ENCODE measurements at places on chromosomes 3 and 15.

DNA sequence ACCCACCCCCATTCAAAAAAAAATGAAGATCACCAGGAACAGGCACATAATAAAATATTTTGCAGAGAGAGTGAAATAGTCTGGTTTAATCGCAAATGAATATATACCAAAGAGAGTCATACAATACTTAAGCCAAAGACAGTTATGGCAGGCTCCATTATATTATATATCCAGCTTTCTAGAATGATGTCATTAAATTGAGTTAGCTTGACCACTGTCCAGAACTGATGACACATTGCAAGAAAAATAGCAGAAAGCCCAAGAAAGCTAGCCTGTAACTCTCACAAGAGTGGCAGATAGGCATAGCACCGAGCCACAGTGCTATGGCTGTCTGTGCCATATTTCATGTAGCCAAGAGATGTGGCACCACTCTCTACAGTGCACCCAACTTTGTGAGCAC, 231.9 kb upstream of the SEMA6D start:
- DNase-seq: no peak

- no peak for DNase-seq
Observed at GRCh38 chr15:85532689-85533088, 152.3 kb downstream of the AKAP13 start.

DNA sequence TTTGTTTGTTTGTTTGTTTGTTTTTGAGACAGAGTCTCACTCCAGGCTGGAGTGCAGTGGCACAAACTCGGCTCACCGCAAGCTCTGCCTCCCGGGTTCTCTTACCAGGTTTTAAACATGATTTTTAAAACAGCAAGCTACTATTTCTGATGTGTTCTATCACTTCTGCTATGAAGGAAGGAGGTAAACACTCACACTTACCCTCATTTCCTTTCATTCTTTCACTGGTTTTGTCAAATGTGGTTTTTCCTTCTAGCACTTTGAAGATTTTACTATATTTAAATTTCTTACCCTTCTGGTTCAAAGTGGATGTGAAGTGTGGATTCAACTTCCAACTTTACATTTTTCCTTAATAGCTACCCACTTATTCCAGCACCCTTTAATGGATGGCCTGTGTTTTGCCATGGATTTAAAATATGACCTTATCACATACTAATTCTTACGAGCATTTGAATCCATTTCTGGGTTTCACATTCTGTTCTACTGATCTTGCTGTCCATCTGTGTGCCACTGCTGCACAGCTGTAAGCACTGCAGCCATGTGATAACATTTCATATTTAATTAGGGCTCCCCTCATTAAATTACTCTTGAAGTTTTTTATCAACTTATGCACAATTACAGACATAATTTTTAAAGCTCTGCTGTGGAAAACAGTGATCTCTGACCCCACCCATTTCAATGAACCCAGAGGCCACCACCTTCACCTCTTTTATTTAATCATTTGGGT, 42.3 kb downstream of the TXNRD3 start:
- no peak for DNase-seq

DNA sequence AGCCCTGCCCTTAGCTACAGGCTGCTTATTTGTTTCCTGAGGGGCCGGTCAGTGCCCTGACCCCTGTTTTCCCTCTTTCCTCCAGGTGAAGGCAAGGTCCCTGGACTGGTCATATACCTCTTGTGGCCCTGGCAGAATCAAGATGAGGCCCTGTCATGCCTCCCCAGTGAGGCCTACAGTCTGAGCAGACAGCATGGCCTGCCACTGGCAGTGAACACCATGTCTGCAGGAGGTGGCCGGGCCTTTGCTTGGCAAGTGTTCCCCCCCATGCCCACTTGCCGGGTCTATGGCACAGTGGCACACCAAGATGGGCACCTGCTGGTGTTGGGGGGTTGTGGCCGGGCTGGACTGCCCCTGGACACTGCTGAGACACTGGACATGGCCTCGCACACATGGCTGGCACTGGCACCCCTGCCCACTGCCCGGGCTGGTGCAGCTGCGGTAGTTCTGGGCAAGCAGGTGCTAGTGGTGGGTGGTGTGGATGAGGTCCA, 1.2 kb downstream of the KLHDC8B start:
- no peak for DNase-seq

- DNase-seq: no peak
Observed at GRCh38 chr3:4680871-4681300, 187.7 kb downstream of the ITPR1 start.

GRCh38 chr15:63076714-63077046, 34.1 kb downstream of the TPM1 start:
- no peak for DNase-seq

DNA sequence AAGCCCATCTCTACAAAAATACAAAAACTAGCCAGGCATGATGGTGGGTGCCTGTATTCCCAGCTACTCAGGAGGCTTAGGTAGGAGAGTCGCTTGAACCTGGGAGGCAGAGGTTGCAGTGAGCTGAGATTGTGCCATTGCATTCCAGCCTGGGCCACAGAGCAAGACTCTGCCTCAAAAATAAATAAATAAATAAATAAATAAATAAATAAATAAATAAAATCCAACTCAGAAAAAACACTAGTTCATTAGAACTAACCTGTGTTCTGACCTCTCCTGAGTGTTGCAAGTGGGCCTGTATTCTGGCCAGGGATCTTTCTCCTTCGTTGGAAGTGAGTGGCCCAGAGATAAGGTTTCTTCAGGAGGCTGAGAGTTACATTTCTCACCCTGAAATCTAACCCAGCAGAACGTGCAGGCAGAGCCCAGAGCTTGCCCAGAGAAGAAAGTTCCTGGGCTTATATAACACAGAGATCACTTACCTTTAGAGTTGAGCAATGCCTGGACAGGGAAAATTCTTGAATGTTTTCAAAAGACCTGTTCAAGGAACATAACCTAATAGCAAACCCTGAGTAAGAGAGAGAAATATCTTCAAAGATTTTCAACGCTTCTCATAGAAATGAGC, 583.9 kb downstream of the MCTP2 start:
- DNase-seq: no peak

DNA sequence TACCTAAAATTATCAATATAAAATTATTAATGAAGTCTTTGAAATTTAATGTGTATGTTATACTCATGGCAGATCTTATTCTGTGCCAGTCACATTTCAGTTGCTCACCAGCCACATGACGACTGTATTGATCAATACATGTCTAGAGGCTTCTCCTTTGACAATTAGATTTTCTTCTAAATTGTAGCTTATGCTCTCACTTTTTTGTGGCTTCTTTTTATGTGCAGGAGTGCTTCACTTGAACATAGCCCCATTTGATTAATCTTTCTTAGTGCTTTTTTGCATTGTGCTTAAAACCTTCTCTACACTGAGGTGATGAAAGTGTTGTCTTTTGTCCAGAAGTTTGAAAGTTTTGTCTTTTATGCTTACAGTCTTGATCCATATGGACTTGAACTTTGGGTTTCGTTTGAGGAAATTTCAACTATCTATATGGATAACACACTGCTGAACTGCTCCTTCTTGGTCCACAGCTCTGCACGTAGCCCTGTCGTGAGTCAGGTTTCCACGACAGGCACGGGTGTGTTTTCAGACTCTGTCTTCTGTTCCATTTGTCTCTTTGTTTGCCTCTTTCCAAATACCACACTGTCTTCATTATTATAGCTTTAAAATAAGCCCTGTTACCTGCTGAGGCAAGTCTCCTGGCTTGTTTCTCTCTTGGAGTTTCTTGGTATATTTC, 393.9 kb upstream of the CFAP20DC start:
- peak; percentile 50 for DNase-seq

DNA sequence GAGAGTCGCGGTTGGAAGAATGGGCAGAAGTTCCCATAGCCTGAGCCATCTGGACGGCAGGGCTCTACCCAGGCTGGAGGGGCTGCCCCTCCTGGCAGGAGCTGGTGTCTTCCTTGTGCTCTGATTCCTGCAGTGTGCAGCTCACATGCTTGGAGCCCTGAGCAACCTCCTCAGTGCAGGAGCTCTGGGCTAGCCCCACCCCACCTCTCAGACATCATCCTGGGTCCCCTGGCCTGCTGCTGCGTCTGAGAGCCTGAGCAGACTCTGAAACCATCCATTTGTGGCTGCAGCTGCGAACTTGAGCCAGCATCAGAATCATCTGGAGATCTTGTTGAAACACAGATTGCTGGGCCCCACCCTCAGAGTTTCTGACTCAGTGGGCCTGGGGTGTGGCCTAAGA, 42.8 kb downstream of the POMGNT2 start:
- no peak for DNase-seq

DNA sequence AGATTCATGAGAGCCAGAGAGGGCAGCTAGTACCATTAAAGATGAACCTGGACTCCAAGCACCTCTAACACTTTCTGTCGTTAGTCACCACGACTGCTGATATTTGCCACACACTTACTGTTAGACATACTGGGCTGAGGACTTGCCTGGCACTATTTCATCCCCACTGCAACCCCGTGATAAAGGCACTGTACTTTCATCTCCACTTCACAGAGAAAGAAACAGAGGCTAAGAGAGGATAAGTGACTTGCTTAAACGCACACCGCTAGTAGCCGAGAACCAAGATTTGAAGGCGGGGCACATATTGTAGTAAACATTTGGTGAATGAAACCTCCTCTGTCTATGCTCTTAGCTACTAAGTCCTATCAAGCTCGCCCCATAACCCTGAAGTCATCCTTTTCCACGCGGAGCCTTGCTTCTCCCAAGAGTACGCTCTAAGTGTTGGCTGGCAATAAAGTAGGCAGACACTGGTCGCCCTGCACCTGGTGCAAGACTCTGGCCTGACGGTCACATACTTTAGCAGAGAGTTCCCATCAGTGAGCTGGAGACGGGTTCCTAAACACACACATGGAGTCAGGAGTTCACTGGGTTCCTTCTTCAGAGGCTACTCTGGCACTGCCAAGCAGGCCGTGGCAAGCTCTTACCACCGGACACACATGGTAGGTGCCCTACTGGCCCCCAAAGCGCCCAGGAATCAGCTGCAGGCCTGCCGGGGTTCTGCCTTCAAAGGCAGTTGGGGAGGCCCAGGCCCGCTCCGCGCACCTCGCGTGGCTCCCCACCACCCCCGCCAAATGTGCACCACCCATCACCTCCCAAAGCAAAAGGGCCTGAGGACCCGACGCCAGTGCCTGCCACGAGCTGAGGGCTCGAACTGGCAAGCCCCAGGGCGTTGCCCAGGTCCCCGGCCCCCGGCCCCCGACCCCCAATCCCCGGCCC, 951 bp downstream of the POMGNT2 start:
- no peak for DNase-seq

GRCh38 chr15:79432345-79433275, 474 bp downstream of the MINAR1 start:
- DNase-seq: no peak

GRCh38 chr15:34795267-34796081, at the start of gene ACTC1:
Gene ACTC1, minus strand, starts transcription at chr15:34795549. Its CDS starts 741 bp downstream, at chr15:34794808.
- DNase-seq: no peak

DNA sequence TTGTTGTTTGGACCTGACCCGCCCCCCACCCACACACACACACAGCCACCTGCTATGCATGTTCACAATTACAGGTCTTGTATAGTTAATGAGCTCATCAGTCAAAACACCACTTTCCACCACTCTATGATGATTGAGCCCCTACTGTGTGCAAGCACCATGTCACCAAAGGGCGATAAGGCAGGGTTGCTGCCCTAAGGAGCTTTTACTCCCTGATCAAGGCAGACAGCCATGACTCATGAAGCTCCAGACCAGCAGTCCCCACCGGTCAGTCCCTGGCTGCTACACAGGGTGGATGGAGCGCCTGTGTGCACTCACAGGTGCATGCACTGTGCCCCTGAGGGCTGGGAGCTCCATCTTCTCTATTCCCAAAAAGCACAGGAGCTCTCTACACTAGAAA, 270.6 kb downstream of the CLSTN2 start:
- no peak for DNase-seq

DNA sequence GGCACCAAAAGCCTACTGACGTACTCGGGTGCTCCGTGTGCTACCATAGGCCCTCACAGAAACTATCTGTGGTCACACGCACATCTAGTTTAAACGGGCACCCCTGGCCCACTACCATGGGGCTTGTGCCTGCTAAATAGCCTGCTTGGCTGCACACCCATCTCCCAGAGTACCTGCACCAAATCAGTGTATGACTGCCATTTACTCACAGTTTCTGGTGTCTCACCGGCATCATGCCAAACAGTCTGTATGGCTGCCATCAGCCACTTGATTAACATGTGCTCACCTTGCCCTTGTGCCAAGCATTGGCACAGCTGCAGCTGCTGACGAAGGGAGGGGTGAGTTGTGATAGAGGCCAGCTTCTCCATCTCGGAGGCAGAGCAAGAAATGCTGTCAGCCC, 232.7 kb downstream of the IGSF11 start:
- DNase-seq: no peak

DNA sequence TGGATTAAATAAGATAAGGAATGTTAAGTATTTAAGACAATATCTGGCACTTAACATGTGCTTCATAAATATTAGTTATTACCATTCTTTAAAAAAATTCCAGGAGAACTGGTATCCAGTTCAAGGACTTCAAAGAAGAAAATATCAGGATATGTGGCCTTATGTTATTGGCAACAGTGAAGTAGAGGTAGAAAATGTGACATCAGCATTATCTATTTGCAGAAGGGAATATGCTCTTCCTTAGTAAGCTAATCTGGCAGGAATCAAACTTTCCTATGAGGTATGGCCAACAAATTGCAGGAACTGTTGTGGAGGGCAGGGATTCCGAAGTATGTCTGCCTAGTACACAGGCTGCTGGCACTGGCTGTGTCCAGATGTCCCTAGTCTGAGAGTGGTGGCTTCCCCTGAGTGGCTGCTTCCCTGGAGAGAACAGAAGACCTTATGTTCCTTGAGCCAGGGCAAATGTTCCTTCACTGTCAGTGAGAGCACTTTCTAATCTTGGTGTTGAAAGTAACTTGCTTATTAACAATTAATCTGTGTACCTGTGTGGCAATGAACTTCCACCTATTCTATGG, 351.7 kb upstream of the THRB start:
- DNase-seq: no peak

GRCh38 chr15:90705212-90705611, 11.9 kb upstream of the BLM start:
- no peak for DNase-seq

DNA sequence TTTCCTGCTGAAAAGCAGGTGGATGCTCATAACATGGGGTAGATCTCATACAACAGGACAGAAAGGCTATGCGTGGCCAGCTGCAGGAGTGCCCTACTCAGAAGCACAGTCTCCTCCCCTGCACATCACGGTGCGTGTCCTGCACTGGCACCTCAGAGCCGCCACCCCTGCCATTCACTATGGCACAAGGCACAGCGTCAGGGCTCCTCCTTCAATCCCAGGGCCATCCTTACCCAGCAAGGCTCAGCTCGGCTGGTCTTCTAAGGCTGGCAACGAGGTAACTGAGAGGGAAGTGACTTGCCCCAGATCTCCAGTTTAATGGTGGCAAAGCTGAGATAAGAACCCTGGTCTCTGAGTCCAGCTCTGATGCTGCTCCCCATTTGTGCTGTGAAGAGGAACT, 97.1 kb downstream of the CPN2 start:
- DNase-seq: no peak

GRCh38 chr3:114404590-114404989, 110.8 kb downstream of the TIGIT start:
- no peak for DNase-seq

- DNase-seq: no peak
Observed at GRCh38 chr3:127218454-127218922, 25.6 kb downstream of the PRR23E start.
